Glomerular endothelial cell (primary cell): ENCODE measurements at places on chromosomes 6 and 20.

- DNase-seq: no peak
These were observed 113.3 kb downstream of the ZFP64 start for GRCh38 chr20:52078289-52078688.

- DNase-seq: no peak
These were observed 108.5 kb downstream of the MAN1A1 start for GRCh38 chr6:119241111-119241465.

- no peak for DNase-seq
These were observed 3.0 kb upstream of the HUS1B start for GRCh38 chr6:659716-660581.

GRCh38 chr20:32798046-32798981 is 21.4 kb upstream of the MAPRE1 start:
- DNase-seq: no peak

GRCh38 chr6:33014841-33015634 is 5.6 kb upstream of the HLA-DOA start:
- peak; percentile 78 for DNase-seq
